ENCODE measurements at places on chromosomes 12 and 14.

- no peak for DNase-seq
Measured at GRCh38 chr14:94998685-94999084, 158.6 kb downstream of the DICER1 start.

DNA sequence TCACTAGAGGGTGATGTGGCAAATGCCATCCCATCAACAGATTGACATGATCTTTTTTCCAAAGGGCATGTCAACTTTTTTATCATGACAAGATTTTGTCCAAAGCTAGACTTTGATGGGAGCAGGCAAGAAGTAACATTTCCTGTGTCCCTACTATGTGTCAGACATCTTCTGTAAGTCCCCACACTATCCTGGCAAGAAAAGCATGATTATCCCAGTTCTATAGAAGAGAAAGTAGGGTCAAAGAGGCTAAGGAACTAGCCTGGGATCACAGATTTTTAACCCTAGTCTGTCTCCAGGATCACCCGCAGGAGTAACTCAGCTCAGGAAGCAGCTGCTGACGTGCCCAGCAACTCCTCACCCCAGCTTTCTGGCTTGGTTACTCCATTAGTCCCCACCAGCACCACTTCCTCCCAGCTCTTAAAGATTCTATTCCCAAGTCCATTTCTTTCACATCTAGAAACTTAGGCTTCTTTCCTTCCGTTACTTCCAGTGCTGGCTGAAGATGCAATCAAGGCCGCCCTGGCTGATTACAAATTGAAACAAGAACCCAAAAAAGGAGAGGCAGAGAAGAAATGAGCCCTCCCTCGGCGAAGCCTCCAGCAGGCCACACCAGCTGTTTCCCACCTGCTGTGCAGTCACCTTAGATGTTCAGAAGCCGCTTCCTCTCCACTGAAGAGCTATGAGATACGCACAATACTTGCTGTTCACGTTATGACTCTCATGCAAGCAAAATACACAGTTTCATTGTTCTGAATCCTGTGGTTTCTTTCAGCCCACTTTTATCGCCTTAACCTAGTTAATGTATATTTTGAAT is 6.2 kb downstream of the ISCU start:
- DNase-seq: peak; percentile 21

DNA sequence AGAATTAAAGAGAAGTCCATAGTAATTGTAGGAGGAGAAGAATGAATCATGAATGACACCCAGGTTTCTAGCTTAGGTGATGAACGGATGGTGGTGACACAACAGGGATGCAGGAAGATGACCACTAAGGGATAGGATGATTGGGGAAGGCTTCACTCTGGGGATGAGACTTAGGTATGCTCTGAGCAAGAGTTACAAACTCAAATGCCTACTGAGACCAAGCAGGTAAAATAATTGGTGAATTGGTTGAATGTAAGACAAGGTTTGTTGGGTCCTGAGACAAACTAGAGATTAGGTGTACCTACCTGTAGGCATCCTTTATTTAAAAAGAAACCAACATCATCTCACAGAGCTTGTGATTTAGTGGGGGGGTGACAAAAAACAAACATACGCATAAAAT is 116.3 kb downstream of the CFAP54 start:
- no peak for DNase-seq

DNA sequence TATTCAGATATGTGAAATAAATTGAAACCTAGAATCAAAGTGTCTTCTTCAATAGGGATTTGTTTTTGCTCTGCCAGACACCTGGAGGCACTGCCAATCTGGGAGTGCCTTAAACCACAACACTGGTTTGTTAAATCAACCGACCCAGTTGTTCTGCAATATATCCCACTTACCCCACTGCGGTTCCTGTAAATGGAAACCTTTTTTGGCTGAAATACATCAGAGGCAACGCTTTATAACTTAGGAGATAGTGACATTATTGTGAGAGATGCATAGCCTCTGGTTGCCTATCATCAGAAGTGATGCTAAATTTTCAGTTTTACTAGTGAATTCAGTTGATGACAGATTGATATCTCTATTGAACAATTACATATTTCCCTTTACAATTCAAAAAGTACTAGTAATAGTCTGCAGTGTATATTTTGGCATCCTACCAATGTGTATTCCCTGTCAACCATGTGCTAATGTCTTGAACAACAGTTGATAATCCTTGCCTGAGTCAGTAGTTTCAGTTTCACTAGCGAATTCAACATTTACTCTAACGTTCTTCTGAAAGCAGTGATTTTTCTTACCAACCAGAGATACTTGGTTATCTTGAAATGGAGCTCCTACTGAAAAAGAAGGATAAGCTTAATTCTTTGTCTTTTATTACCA is 30.5 kb downstream of the PPP2R5C start:
- DNase-seq: no peak

DNA sequence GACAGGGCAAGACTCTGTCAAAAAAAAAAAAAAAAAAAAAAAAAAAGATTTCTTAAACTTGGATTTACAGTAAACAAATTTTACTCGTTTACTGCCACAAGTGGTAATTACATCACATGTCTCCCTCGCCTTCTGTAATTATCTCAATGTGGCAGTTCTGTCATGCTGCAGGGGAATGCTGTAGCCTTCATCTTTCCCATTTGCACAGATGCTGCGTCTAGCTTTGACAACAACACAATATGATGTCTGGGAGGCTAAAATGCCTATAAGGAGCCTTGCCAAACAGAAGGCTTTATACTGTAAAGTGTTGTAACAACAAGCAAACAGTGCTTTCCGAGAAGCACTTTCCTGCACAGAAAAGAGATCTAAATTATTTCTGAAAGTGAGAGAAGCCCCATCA is 48.7 kb downstream of the ESR2 start:
- DNase-seq: no peak

DNA sequence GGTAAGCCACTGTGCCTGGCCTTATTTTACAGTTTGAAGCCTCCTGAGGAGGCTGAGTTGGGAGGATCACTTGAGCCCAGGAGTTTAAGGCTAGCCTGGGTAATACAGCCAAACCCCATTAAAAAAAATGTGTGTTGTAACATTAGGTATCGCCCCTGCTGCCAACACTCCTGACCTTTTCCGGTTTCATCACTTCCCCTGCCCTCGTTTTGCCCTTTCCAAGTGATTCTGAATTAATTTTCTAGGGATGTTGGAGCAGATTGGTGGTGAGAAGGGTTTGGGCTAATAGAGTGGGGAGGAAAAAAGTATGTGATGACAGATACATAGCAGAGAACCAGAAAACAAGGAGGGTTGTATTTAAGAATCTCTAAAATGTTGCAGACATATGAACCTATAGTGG is 25.6 kb upstream of the C12orf71 start:
- no peak for DNase-seq

DNA sequence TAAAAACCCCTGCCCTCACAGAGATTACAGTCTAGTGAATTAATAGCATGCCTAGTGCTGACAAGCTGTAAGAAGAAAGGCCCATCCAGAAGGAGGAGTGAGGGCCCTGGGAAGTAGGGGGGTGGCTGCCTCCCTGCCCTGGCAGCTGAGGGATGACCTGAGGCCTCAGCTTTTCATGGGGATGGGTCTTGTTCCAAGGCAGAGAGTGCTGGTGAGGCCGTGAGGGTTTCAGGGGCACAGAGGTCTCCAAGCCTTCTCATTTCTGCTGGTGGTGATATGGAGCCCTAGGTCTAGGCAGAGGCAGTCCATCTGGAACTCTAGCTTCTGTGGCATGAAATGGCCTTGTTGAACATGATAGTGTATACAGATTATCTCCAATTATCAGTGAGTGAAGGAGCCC is 114.4 kb downstream of the ZFP36L1 start:
- no peak for DNase-seq

DNA sequence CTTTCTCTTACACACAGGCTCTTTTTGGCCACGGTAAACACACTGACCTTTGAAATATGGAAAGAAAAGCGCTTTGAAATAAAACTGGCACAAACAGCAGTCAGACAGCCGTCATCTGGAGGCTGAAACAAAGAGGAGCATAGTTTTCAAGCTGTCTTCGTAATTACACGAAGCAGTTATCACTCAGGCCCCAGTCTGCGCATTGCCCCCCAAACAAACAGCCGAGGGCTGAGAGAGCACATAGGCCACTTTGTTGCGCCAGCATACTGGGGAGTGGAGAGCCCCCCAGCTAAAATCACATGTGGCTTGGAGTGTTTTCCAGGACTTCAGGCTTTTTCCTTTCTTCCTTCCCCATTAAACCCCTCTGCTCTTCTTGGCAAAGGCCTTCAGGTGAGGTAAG is 142.9 kb upstream of the BTG1 start:
- no peak for DNase-seq

DNA sequence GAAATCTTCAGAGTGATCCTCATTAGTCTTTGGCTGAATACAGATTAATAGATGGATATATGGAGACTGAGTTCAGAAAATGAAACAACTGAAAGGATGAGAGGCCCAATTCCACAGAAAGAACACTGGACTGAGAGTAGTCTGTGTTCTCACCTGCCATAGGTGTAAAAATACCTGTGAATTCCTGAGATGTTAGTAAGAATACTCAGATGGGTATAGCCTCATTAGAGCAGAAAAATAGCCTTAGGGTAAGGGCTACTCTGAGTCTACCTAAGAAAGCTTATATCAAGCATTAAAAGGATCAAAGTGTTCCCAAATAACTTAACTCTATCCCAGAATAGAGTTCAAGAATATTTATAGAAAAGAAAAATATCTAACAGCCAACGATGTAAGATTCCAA is 1510.3 kb upstream of the SEL1L start:
- no peak for DNase-seq
